ENCODE measurements at places on chromosomes 3 and 15. TPM values are rescaled to one million over a fixed set of nuclear protein-coding genes. Genes with fewer than 3 reads are reported as not detected.

The KLHL6 gene
- not detected for total RNA-seq

The ARIH1 gene
- 169 TPM for total RNA-seq

The CCPG1 gene
- 218 TPM for total RNA-seq

The SV2B gene
- total RNA-seq = not detected

The AHSG gene
- total RNA-seq = not detected

The IREB2 gene
- 54.0 TPM for total RNA-seq

The PPARG gene
- 3.3 TPM for total RNA-seq

The TRH gene
- not detected for total RNA-seq

DNA sequence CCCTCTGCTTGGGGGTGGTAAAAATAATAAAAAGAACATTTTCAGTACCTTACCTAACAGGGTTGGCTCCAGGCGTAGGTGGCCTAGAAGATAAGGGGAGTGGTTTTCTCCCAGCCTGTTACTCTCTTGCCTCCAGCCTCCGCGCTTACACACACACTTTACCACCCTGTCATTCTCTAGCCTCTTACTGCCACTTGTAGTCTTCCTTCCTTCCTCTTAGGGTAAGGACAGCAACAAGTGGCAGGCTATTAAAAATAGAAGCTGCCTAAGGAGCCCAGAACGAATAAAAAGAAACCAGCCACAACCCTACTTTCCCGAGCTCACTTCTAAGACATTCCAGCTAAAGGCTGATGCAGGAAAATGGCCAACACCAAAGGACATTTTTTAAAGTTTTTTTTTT lies 9.6 kb upstream of the LIPH start:
- no peaks in the 10 kb centered on the region for H3K36me3 ChIP-seq
- no peaks in the 10 kb centered on the region for H3K27me3 ChIP-seq
- no peak overlapping the region for H3K4me3 ChIP-seq
- H3K27ac ChIP-seq = no peak overlapping the region
- DNase-seq = no peak

DNA sequence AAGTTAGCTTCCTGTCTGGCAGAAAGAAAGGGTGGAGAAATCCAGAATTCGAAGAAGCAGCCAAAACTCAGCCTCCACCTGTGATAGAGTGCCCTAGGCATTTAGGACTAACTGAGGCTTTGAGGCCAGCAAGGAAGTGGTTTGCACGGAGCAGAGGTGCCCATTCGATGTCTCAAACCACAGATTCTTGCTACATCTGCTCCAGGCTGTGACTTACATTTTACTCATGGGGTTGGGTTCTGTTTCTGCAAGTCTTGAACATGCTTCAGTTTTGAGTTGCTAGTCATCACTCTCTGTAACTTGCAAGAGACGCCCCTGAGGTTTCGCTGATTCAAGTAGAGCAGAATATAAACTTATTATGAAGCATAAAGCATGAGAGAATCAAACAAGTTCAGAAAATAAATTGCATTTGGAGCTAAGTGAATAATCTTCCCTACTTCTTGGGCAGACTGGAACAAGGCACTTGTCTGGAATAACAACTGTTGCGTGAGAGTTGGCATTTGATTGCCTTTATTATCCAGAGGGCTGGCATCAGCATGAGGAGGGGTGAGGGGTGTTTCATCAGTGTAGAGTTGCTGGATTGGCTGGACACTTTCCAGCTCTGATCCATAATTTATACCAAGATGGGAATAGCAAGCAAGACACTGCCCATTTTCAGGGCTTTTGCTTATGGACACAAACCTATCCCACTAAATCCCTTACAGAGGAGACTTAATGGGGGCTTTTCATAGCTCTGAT lies 256.5 kb downstream of the AGBL1 start:
- no peak overlapping the region for H3K4me3 ChIP-seq
- no peak overlapping the region for H3K27ac ChIP-seq
- no peaks in the 10 kb centered on the region for H3K36me3 ChIP-seq
- H3K4me1 ChIP-seq = no peaks in the 10 kb centered on the region

DNA sequence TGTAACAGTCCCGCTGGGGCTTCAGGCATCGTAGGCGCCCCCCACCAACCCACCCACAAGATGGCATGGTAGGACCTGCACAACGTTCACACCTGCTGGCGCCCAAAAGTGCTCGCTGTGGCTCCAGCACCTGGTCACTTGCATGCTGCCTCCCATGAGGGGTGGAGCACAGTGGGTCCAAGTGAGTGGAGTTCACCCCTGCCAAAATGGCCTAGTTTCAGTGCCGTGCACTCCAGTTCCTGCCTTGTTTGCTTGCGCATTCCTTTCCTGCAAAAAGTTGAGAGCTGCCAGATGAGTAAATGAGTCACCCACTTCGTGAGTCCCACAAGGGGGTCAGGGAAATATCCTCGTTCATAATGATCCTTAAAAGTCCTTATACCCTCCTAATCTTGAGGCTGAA lies 788.7 kb upstream of the DPPA4 start:
- no peaks in the 10 kb centered on the region for H3K36me3 ChIP-seq
- H3K27me3 ChIP-seq = no peaks in the 10 kb centered on the region

DNA sequence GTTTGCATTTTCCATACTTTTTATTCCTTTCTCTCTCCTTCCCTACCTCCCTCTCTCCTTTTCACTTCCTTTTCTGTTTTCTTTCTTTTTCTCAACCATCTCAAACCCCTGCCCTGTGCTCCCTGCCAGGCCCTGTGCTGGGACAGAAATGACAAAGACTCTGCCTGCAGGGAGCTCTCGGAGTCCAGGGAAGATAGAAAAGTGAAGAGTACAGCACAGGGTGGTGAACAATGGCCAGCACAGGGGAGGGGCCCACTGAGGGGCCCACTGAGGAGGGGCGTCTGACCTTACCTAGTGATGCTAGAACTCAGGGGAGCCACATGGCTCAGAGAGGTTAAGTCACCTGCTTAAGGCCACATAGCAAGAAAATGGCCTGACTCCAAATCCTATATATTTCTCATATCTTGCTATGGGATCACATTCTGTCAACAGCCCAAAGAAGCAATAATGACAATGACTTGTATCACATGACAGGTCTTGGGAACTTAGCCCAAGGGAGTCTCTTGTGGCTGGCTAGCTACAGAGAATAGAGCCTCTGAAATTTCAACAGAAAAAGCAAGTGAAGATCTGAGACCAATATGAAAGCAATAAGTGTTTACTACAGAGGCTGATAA lies 44.3 kb upstream of the ATP2B2 start:
- peaks cover 12% of the 10 kb centered on the region for H3K4me1 ChIP-seq
- peaks cover 14% of the 10 kb centered on the region for H3K27me3 ChIP-seq
- no peak overlapping the region for H3K4me3 ChIP-seq
- H3K36me3 ChIP-seq = peaks cover 2% of the 10 kb centered on the region

DNA sequence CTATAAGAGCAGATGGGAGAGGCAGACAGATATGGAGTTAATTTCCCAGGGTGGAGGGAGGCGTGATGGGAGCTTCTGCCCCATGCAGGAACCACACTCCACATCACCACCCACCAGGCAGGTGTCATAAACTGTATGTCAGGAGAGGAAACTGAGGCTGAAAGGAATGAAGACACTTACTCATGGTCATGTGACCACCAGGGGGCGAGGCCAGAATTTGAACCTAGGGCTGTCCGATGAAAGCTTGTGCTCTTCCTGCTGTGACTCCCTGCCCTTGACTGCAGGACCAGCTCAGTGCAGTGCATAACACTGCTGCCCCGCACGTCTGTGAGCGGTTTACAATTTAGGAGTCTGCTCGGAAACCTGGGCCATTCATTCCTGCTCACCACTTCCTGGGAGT lies 28.8 kb downstream of the NUP210 start:
- H3K27me3 ChIP-seq = peaks cover under 1% of the 10 kb centered on the region
- H3K4me3 ChIP-seq = no peak overlapping the region
- DNase-seq = no peak
- no peak overlapping the region for H3K27ac ChIP-seq
- no peaks in the 10 kb centered on the region for H3K36me3 ChIP-seq

GRCh38 chr3:153096731-153097131 lies 65.3 kb upstream of the RAP2B start:
- H3K36me3 ChIP-seq = no peaks in the 10 kb centered on the region
- no peaks in the 10 kb centered on the region for H3K4me1 ChIP-seq
- no peak overlapping the region for H3K27ac ChIP-seq
- DNase-seq = no peak
- no peak overlapping the region for H3K4me3 ChIP-seq

DNA sequence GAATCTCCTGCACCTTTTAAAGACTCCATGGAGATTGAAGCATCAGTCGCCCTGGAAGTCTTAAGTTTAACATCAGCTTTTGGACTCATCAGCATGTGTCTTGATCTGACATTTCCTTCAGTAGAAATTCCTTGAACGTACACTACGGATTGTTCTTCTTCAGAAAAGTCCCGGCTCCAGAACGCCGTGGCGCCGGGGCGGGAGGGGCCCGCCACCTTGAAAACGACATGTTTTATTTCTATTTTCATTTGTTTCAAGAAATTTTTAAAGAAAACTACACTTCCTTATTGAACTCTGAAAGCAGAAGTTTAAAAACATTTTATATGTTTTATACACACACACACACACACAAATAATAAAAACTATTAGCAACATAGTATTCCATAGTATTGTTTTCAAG lies 32.6 kb upstream of the RAP2B start:
- no peak overlapping the region for H3K4me3 ChIP-seq
- H3K36me3 ChIP-seq = no peaks in the 10 kb centered on the region
- H3K27me3 ChIP-seq = no peaks in the 10 kb centered on the region
- DNase-seq = no peak
- no peak overlapping the region for H3K27ac ChIP-seq
- peaks cover 13% of the 10 kb centered on the region for H3K4me1 ChIP-seq

GRCh38 chr3:88509582-88509981 lies 359.8 kb downstream of the C3orf38 start:
- H3K4me3 ChIP-seq = no peak overlapping the region
- no peaks in the 10 kb centered on the region for H3K4me1 ChIP-seq
- no peak overlapping the region for H3K27ac ChIP-seq
- DNase-seq = no peak
- no peaks in the 10 kb centered on the region for H3K36me3 ChIP-seq

DNA sequence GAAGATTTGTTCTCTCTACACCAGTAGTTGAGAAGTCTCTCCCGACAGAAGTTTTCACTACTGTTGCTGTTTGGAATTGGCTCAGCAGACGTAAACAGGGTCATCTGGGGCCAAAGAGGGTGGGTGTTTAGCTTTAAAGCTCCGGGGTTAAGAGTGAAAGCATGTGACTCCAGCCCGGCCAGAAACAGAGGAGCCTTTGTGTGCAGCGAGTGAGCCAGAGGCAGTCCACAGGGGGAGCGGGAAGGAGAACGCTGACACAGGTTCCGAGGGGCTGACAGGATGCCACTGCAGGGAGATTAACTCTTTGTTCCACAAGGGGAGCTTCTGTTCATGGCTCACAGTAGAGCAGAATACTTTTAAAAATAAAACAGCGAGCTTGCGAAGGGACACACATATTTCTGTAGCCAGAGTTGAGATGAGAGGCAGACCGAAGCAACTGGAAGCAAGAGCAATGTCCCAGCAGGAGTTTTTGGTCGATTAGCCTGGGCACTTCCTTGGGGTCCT lies 26.9 kb downstream of the BMF start:
- peak overlapping the region; percentile 61 for H3K4me3 ChIP-seq
- no peak for DNase-seq
- H3K27ac ChIP-seq = peak overlapping the region; percentile 79
- no peaks in the 10 kb centered on the region for H3K36me3 ChIP-seq
- H3K27me3 ChIP-seq = no peaks in the 10 kb centered on the region
- H3K4me1 ChIP-seq = peaks cover 53% of the 10 kb centered on the region

DNA sequence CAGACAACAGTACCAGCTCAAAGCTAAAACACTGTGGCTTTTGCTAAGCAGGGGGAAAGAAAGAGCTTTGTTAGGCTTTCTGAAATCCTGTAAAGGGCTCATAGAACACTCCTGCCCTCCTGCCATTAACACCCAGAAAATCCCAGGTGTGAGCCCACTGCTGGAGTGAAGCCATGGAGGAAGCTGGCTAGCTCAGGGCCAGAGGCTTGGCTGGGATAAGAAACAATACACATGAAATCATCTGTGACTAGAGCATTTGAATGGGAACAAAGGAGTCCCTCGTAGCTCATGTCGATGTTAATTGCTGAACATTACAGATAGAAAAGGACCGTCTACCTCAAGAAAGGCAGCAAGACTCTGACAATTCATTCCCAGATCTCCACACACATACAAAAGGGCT lies 23.5 kb downstream of the RUVBL1 start:
- H3K27me3 ChIP-seq = no peaks in the 10 kb centered on the region
- no peak for DNase-seq
- peaks cover 20% of the 10 kb centered on the region for H3K36me3 ChIP-seq
- no peak overlapping the region for H3K4me3 ChIP-seq
- H3K4me1 ChIP-seq = peaks cover 9% of the 10 kb centered on the region
- H3K27ac ChIP-seq = no peak overlapping the region

GRCh38 chr3:177358091-177358976 lies 161.1 kb upstream of the TBL1XR1 start:
- H3K4me1 ChIP-seq = peaks cover 62% of the 10 kb centered on the region
- H3K27me3 ChIP-seq = no peaks in the 10 kb centered on the region

- H3K27ac ChIP-seq = peak overlapping the region; percentile 79
- no peak for DNase-seq
- H3K4me3 ChIP-seq = no peak overlapping the region
- H3K4me1 ChIP-seq = peaks cover 22% of the 10 kb centered on the region
- no peaks in the 10 kb centered on the region for H3K36me3 ChIP-seq
Measured at GRCh38 chr3:160183345-160184076, 41.7 kb upstream of the C3orf80 start.

DNA sequence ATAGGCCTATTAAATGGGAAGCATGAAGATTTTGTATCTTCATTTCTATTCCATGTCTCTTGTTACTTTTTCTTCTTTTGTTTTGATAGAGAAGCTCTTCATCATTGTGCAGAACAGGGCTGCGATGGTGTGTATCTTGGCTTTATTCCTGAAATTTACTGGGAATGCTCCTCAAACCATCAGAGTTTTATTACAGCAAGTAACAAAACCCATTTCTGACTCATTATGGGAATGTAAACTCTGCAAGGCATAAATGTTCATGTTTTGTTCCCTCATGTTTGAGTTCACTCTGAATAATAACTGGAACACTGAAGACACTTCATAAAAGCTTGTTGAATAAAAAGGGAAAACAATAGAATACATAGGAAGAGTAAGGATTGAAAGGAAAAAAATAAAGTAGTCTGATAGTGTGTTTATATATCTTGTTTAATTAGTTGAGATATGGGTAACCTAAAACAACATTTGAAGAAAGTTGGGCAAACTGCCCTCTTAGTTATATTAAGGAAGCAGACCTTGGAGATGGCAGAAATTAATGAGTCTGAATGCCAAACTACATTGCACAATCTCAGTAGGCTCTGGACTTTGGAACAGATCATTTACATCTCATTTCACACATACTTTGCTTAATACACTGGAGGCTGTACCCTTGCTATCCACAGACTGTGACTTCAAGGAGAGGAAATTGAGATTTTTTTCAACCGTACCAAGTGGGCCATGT lies 521.5 kb downstream of the GRM7 start:
- no peak overlapping the region for H3K4me3 ChIP-seq
- H3K4me1 ChIP-seq = peaks cover 18% of the 10 kb centered on the region
- H3K27me3 ChIP-seq = no peaks in the 10 kb centered on the region
- peak overlapping the region; percentile 49 for H3K27ac ChIP-seq

DNA sequence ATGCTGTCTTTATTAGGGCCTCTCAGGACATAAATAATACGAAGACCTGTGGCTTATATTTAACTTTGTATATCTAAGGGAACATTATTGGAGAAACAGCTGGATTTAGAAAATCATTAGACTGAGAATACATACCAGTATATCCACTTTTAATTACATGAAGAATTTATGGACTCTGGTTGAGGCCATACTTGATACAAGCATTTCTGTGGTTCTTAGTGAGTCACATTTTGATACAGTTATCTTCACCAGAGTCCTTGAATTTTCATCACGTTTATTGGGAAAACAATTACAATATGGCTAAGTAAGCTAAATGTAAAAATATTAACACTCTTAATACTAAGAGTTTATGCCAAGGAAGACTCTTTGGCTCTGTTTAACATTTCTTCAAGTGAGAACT lies 9.9 kb downstream of the KIF23 start:
- H3K4me3 ChIP-seq = no peak overlapping the region
- no peak overlapping the region for H3K27ac ChIP-seq
- no peaks in the 10 kb centered on the region for H3K27me3 ChIP-seq
- H3K36me3 ChIP-seq = peaks cover 9% of the 10 kb centered on the region
- no peak for DNase-seq
- peaks cover 39% of the 10 kb centered on the region for H3K4me1 ChIP-seq
